ENCODE measurements at places on chromosomes 2 and 18.

DNA sequence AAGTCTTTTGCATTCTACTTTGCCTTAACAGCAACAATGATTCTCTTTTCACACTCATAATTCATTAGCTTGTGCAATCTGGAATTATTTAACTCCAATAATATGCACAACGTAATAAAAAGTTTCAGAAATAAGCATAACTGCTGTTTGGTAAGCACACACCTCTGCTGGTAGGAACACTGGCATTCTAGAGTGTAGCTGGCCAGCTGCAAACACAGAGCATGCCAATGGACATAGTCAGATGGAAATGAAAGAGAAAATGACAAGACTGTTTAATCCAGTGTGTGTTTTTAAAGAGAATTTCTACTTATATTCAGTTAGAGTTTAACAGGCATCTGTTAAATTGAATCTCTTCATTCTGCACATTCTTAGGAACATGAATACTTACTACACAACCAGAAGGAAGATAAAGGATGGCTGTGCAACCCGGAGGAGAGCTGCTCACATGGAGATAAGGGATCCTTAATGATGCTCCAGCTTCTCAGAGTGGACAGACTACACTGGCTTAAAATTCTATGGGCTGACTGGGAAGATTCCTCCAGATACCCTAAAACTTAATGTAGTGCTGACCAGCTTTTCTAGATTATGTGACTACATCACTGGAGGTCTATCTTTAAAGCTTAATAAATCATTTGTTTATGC is 94.6 kb upstream of the CHAC2 start:
- no peak for DNase-seq

DNA sequence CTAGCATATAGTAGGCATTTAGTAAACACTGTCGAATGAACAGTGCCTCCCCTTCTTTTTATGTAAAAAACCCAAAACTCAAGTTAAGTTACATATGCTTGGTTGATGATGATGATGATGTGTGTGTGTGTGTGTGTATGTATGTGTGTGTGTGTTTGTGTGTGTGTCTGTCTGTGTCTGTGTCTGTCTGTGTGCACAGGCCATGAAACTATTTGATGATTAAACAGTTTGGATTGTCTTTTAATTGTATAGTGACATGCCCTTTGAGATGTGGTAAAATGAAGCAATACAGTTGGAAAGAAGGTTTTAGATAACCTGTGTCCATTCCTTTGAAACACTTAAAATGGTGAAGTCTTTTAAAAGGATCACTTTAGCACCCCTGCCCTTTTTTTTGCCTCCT is 105.6 kb downstream of the MAP4K4 start:
- DNase-seq = no peak

DNA sequence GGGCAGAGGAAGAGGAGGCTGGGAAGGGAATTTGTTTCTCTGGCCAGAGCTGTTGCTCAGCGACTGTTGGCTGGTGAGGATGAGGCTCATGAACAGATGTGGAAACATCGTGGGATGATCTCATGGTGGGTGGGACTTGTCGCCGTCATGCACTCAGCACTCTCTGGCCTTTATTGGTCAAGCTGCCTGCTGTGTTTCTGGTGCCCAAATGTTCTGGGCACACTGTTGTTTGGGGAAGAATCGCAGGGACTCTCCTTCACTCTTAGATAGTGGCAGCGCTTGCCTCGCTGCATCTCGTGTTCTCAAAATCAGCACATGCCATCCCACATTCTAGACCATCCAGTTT is 145.6 kb downstream of the AGAP1 start:
- DNase-seq = no peak

- no peak for DNase-seq
Measured at GRCh38 chr2:27583390-27583915, 611 bp downstream of the ZNF512 start.

All from SK-MEL-5 (cell line).